ENCODE measurements at places on chromosomes 7 and 10.

- DNase-seq, result no peak
Observed at GRCh38 chr7:96591159-96591899, 118.3 kb downstream of the SEM1 start.

GRCh38 chr7:18228686-18229085 lies 201.0 kb upstream of the PRPS1L1 start:
- DNase-seq, result no peak

- DNase-seq, result no peak
Observed at GRCh38 chr7:7702826-7703225, 15.6 kb downstream of the RPA3 start.

- no peak for DNase-seq
Observed at GRCh38 chr7:40644454-40645188, 509.8 kb downstream of the SUGCT start.

DNA sequence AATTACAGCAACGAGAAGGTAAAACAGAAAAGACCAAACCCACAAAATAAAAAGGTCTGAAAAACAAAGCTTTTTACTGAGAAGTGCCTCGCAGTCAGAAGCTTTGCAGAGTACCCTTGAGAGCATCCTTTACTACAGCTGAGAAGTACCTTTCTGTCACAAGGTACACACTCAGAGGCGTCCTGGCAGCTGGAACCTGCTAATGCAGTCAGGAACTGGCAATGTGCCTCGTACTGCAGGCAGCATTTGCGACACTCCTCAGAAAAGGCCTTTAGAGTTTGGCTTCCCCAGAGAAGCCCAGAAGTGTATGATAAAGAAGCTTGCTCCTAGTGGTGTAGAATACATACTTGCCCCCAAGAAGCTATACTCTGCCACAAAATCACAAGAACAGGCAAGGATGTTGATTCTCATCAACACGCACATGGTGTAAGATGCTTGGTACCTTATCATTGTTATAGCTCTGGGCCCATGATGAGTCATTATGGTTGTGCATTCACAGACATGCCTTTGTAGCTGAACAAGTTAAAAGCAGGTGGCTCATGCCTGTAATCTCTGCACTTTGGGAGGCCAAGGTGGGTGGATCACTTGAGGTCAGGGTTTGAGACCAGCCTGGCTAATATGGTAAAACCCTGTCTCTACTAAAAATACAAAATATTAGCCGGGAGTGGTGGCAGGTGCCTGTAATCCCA lies 2.0 kb upstream of the GTPBP4 start:
- DNase-seq, result no peak

DNA sequence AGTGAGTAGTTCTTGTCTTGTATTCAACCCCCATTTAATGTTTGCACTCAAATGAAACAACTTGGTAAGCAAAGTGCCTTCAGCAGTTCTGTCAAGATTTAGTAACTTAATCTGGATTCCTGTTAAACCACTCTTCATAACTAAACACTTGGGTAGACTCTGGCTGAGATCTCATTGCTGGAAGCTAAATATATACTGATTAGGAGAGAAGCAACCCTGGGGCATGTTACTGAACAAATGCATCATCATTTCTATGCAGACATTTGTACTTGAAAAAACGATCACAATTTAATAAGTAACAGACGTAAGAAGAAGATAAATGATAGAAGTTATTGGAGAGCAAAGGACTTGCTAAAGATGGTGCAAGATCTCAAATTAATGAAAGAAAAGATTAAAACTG lies 308.4 kb upstream of the POM121L12 start:
- no peak for DNase-seq

DNA sequence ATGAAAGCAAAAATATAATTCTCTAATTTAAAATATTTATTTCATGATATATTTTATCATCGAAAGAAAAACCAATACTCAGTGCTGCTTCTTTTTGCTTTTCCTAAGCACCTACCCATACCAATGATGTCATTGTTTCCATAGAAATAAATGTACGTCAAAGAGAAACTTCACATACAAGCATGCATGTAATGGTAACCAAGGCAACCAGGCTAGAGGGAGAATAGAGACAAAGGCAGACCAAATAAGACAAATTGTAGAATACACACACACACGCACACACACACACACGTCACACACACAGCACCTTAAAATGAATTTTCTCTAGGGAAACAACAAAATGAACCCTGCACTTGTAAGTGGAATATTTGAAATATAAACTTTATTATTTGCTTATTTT lies 75.5 kb downstream of the MACC1 start:
- DNase-seq, result no peak

DNA sequence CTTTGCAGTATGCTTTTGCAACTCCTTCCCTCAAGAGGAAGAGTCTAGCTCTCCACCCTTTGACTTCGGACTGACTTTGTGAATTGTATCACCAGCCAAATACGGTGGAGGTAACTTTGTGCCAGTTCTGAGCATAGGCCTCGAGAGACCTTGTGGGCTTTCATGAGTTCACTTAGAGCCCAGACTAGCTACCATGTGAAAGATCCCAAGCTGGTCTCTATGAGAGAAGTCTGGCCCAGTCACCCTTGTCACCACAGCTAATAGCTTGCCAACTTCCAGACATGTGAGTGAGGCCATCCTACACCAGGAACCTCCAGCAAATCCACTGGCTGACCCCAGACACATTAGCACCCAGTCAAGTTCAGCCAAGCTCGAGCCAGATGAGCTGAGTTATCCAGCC lies 72.2 kb upstream of the EXOC4 start:
- DNase-seq, result no peak

- DNase-seq, result no peak
Observed at GRCh38 chr7:116249969-116250553, 39.7 kb downstream of the TES start.

- DNase-seq, result no peak
Observed at GRCh38 chr7:98978672-98979071, 100.3 kb downstream of the TRRAP start.

- peak; percentile 13 for DNase-seq
Observed at GRCh38 chr7:152076324-152076821, 50.9 kb downstream of the GALNT11 start.

DNA sequence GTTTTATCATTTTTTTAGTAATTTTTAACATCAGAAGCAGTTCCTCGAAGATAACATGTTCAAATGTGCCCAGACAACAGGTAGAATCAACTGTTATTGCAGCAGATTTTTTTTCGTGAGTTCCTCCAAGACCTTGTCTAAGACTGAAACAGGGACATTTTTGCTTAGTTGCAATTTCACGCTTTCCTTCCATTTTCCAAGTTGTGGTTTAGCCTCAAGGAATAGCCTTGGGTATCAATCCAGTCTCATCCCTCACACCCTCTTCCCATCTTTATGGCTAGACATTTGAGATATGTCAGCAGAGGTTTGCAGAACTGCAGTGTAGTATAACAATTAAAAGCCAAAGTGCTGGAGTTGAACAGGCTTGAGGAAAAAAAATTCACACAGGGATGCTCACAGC lies 152.5 kb downstream of the SORCS1 start:
- no peak for DNase-seq

DNA sequence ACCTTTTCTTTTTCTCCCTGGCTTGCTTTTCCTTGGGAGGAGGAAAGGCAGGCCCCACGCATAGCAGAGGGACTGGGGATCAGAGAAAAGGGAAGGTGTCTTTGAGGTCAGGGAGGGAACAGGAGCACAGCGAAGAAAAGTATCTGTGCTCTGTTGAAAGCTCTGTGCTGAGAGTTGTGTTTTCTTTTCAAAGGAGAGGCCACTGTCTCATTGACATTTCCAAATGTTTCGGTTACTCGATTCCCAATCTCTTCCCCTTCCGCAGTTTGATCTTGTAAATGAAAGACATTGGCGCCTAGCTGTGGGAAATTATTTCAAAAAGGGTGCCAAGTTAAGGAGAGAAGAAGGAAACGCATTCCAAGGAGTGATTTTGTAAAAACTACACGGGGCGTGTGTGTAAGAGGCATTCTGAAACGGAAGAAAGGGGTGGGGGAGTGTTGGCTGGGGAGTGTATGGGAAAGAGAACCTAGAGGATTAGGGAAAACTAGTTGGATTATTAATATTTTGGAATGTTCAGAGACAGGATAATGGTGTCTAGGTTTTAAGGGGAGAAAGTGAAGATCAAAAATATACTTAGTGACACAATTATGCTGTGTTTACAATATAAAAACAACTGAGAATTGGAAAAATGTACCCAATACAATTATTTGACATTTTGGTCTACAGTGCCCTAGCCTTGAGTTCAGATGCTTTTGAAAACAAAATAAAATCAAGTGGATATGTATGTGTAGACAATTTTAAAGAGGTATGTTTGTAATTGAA lies 708 bp downstream of the KLHDC10 start:
- no peak for DNase-seq

DNA sequence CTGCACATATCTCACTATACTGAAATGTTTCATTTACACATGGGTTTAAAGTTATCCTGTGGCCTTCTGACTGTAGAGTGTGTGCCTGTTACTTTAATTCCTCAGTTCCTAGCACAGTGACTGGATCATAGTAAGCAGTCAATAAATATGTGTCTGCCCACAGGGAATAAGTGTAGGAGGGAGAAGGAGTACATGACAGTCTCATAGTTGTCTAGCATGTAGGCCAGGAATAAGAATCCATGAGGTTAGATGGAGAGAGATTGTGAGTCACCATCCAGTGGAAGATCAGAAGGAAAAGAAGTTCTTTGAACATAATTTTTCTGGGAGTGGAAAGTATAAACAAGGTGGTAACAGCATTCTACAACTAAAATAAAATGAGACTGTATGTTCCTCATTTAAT lies 36.6 kb upstream of the SEMA3A start:
- DNase-seq, result no peak

GRCh38 chr7:101832685-101833375 lies 15.4 kb downstream of the CUX1 start:
- DNase-seq, result no peak

DNA sequence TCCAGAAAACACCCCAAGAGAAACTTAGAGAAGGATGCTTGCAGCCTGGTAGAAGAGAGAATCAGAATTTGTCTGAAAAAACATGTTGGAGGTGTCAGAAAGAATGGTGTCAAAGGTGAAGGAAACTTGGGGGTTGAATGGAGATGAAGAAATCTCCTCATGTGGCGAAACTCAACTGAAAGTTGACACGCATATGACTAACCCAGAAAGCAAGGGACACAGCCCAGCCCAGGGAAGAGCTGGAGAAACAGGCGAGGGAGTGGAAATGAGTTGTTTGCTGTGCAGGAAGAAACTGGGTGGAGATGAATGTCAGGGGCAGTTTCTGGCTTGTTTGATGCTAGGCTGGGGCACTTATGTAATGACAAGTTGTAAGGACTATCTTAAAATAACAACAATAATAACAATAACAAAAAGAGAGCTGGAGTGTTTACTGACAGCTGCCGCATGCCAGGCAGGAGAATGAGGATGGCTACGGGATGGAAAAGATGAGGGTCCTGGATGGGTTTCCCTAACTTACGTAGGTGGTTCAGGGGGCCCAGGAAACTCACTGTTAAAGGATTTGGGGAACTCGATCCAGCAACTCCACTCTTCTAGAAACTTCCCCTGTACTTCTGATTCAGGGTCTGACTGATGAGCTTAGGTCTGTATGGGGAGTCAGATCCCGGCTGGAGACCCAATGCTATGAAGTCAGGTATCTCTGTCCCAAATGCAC lies 57.4 kb downstream of the MAP3K8 start:
- no peak for DNase-seq

GRCh38 chr10:9301554-9301953 lies 1247.1 kb downstream of the GATA3 start:
- DNase-seq, result no peak

- DNase-seq, result no peak
Observed at GRCh38 chr10:22429981-22430421, 84.7 kb downstream of the SPAG6 start.

DNA sequence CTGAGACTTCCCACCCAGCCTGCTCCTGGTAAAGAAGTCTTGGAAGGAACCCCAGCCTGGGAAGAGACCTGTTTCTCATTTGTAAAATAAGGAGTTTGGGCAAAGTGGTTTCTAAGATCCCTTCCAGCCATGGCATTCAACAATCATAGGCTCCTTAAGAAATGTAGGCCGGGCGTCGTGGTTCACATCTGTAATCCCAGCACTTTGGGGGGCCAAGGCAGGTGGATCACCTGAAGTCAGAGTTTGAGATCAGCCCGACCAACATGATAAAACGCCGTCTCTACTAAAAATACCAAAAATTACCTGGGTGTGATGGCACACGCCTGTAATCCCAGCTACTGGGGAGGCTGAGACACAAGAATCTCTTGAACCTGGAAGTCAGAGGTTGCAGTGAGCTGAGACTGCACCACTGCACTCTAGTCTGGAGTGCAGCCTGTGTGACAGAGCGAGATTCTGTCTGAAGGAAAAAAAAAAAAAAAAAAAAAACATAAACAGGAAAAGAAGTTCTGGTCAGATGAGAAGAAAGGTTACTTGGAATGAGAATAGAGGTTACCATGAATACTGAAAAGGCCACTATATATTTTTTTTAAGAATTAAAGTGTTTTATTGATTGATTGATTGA lies 15.9 kb downstream of the DLG5 start:
- no peak for DNase-seq

- no peak for DNase-seq
Observed at GRCh38 chr7:30406664-30407425, 71.7 kb downstream of the NOD1 start.

- DNase-seq, result no peak
Observed at GRCh38 chr7:4074407-4074806, 607.7 kb upstream of the FOXK1 start.

DNA sequence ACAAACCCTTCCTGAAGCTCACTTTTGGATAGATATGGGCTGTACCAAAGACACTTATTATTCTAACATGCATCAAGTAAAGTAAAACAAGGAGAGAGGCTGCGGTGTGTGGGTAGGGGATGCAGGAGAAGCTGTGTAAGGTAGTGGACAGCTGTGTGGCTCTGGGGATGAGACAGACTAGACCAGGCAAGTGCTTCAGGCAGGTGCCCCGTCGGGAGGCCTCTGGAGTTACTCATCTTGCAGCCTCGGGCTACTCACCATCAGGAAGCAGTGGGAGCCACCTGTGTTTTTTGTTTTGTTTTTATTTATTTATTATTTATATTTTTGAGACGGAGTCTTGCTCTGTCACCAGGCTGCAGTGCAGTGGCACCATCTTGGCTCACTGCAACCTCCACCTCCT lies 49.3 kb upstream of the NCAPG2 start:
- no peak for DNase-seq

DNA sequence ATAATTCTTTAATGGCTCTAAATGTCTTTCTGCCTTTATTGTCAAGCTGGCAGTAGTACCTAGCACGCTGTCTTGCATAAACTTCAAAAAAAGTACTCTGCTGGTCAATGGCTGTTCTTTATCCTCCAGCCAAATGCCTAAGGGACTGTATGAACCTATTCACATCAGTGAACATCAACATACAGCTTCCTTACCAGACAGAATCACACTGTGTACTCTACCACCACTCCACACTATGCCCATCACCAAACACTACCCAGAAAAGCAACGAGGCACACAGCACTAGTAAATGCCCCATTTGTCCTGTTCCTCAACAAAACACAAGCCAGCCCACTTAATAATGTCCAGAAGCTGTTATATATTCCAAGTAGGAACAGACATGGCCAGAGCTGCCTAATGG lies 127.5 kb downstream of the SGMS1 start:
- no peak for DNase-seq

GRCh38 chr10:6353526-6353925 lies 150.8 kb downstream of the PFKFB3 start:
- no peak for DNase-seq

Measured in HuH-7.5 (cell line).